GM12878 (cell line): ENCODE measurements at places on chromosomes 7 and 10.
A peak's percentile ranks its signal among the peaks of the same experiment; 100 is the strongest.

GRCh38 chr10:32942081-32942480 is 15.9 kb downstream of the ITGB1 start:
- DNase-seq: no peak

- peak; percentile 24 for DNase-seq
These were observed 207.2 kb upstream of the GPR26 start for GRCh38 chr10:123458933-123459332.

DNA sequence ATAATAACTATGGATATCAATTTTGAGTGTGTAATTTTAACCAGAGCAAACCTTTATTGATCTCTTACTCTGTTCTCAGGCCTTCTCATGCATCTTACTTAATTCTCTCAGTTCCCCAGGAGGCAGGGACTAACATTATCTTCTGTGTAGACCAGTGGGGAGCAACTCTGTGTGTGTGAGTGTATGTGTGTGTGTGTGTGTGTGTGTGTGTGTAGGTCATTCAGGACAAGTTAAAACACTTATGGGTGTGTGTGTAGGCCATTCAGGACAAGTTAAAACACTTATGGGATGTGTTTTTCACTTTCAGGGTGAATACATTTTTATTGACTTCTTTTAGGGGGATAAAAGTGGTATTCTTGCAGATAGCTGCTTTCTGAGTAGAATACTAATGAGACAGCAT is 145.0 kb downstream of the ADAM12 start:
- DNase-seq: no peak

GRCh38 chr7:159036916-159037605 is 107.6 kb downstream of the VIPR2 start:
- no peak for DNase-seq

- DNase-seq: no peak
These were observed 34.9 kb downstream of the TAX1BP1 start for GRCh38 chr7:27774717-27775328.

DNA sequence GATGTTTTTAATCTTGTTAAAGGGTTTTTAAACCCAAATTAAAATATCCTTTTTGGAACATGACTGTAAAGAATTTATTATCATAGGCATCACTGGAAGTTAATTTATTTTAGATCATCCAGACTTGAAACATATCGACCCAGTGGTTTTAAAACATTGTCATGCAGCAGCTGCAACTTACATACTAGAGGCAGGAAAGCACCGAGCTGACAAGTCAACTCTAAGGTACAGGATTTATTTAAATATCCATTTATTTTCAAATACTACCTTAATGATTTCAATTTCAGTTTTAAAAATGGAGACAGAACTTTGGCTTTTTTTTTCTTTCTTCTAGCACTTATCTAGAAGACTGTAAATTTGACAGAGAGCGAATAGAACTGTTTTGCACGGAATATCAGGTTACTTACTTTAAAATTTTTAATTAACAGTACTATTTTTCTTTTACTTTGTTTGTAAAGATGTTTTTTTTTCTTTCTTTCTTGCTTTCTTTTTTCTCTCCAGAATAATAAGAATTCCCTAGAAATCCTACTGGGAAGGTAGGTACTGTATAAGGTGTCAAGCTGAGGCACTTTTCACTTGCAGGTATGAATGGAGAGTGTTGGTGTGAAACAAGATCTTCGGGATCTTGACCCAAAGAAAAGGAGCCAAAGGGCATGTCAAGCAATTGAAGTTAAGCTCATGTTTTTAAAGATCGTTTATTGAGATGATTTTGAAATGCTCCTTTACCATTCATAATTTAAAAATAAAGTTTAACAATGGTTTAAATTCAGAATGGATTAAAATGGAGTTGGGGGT is 1.8 kb downstream of the COMMD3 start:
- DNase-seq: no peak

DNA sequence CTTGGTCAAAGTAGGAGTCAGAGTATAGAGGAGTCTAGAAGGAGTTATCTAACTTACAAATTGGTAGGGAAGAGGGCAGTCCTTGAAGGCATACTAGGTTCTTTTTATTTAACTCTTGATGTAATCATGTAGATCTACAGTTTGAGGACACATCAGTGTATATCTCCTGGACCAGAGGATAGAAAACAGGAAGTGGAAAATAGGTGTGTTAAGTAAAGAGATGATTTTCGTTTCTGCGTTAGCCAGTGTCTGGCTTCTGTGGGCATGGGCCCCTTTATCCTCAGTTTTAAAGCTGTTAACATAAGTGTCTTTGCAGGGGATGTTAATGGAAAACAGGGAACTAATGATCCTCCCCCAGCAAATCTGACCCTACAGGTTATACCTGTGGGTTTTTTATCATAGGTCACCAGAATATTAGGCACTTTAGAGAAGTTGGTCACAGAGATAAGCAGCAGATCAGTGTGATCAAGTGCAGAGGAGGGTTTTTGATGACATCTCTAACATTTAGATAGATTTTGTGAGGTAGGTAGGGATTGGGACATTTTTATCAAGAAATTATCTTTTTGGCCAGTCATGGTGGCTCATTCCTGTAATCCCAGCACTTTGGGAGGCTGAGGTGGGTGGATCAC is 58.6 kb upstream of the PRSS1 start:
- no peak for DNase-seq

- no peak for DNase-seq
These were observed 177.2 kb upstream of the PODXL start for GRCh38 chr7:131733604-131734003.

- no peak for DNase-seq
These were observed 537.6 kb downstream of the ARL4A start for GRCh38 chr7:13225068-13225467.

DNA sequence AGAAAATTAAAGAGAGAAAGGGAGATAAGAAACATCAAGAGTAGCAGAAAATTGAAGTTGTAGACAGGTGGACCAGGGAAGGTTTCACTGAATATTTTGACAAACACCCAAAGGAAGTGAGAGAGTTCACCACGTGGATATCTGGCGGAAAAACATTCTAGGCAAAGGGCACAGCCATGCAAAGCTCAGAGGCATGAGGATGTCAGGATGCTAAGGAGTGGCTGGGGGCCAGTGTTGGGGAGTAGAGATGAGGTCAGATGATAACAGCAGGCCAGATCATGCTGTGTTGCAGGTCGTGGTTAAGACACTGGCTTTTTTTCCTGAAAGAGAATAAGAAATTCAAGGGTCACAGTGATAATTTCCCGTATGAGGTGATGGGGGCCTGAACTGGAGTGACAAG is 181.9 kb downstream of the DGKI start:
- DNase-seq: no peak

- DNase-seq: no peak
These were observed 76.2 kb downstream of the GPR85 start for GRCh38 chr7:113010377-113010776.

DNA sequence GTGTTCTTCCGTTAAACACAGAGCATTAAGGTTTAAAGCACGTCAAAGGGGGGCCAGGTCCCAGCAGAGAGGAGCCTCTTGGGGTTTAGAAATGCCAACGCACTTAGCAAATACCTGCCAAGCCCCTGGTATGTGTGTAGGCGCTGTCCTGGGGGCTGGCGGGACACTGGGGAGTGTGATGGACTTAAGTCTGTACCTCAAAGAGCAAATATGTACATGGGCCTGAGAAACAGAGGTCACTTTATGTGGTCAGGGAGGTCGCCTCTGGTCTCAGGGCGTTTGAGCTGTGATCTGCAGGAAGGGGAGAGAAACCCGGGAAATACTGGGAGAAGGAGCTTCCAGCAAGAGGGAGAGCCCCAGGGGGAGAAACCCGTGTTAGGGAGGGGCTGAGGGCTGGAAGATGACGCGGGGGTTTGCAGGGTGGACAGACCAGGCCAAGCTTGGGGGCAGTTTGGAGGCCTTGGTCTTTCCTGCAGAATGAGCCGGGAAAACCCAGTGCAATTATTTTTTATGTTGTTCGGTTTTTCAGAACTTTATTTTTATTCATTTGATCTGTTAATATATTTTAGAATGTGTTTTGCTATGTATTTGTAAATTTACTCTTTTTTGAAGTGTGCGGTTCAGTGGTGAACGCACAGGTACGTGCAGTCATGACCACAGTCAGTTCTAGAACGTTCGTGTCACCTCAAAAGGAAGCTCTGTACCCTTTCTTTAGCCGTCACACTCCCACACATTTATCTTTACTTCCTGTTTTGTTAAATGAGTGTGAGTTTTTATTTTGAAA is 441.4 kb upstream of the FOXK1 start:
- DNase-seq: no peak

- DNase-seq: no peak
These were observed 30.6 kb downstream of the MYL10 start for GRCh38 chr7:101598422-101598985.

GRCh38 chr7:145624618-145625017 is 492.0 kb upstream of the CNTNAP2 start:
- no peak for DNase-seq

DNA sequence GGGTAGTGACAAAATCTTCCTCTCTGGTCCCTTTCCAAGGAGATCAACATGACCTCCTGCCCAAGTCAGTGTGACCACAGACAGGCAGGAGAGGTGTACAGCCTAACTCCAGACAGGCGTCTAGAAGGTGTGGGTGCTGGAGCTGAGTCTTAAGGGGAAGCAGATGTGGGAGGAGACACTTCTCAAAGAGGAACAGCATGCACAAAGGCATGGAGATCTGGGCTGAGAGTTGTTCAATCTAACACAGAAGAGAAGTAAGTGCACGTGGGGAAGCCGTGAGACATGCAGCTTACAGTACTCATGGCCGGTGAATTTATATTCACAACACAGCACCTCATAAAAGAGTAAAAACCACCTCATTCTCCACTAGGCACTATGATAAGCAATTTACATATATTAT is 23.8 kb upstream of the GSDME start:
- DNase-seq: no peak

DNA sequence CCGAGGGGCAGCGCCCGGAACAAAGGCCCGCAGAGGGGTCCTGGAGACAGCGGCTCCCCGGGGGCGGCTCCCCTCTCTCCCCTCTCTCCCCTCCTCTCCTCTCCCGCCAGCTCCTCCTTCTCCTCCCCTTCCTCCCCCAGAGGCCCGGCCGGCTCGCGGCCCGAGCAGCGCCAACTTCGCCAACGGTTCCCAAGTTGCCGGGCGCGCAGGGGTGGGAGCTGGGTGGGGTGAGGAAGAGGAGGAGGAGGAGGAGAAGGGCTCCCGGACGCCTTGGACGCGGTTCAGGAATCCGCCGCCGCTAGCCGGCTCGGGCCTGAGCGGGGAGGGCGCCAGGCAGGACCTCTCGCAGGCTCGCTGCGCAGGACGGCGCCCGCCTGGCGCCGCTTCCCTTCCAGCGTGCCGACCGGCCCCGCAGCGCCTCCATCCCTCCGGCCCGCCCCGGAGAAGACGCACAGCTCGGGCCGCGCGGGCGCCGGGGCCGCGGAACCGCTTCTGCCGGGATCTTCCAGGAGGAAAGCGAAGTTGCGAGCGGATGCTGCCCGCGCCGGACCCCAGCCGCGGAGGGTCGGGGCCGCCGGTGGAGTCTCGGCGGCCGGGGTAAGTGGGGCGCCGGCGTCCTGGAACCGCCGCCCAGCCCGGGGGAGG is at the start of gene CHST3:
Gene CHST3 (plus strand): TSS at position 298 of the 645 bp plus-strand sequence. CDS start 41,448 bp downstream, outside the sequence.
- no peak for DNase-seq

DNA sequence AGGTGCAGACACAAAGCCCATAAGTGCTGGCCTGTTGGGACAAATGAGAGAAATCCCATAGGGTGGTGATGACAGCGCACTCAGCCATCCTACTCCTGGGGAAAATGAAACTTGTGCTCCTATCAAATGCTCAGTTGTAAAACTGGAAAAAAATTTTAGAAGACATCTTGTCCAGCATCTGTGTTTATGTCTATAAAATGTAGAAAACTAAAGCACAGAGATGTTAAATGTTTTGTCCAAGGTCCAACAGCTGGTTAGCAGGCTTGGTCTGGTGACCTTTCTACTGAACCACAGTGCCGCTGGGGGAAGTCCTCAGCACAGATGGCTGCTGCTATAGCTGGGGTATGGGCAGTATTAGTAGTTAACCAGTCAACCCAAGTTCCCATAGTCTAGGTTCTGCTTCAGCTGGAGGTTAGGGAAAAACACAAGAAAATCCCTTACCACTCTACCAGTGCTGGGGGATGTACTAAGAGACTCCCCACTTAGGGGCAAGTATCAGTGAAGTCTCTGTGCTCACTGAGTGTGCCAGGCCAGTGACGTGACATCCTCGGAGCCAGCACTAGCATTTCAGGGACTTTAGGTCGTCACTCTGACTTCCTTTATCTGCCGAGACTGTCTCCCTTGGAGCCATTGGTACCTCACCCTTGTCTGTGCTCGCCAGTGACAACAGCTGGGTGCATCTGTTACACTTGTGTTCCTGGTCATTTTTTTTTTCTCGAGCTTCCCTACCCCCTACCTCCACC is 1.9 kb downstream of the TSPAN33 start:
- peak; percentile 88 for DNase-seq

DNA sequence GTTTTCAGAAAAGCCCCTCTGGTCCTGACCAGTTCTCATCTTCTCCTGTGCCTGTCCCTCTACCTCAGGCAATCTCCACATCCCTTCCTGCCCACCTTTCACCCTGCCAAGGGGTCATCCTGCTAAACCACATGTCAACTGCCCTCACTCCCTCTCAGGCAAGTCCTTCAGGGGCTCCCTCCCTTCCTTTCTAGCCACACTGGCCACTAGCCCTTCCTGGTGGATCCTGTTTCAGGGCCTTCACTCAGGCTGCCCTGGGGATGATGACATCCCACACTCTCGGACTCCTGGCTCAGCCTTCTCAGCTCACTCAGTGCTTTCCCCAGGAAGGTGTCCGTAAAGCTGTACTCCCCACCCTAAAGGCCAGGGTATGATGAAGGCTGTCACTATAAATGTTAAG is 13.4 kb downstream of the STEAP1B start:
- DNase-seq: no peak

- DNase-seq: no peak
These were observed 69.0 kb downstream of the TCF7L2 start for GRCh38 chr10:113019096-113019495.

DNA sequence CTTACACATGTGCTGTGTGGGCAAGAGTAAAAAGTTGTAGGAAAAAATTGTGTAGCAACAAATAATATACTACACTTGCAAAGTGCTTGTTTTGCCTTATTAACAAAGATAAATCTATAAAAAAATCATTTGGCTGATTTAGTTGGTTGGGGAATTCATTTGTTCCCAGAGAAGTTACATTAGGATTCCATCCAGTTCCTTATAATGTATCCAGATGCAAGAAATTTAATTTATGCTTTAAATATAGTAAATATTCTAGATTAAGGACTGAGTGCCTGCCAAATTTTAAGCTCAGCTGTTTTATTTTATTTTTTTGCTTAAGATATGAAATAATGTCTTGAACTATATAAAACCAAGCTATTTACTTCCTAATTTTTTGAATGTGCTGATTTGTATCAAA is 1169.9 kb downstream of the NXPH1 start:
- no peak for DNase-seq

- DNase-seq: no peak
These were observed 172.4 kb upstream of the ZMIZ1 start for GRCh38 chr10:78896159-78896928.

GRCh38 chr7:105760551-105761447 is 115.6 kb downstream of the ATXN7L1 start:
- no peak for DNase-seq

DNA sequence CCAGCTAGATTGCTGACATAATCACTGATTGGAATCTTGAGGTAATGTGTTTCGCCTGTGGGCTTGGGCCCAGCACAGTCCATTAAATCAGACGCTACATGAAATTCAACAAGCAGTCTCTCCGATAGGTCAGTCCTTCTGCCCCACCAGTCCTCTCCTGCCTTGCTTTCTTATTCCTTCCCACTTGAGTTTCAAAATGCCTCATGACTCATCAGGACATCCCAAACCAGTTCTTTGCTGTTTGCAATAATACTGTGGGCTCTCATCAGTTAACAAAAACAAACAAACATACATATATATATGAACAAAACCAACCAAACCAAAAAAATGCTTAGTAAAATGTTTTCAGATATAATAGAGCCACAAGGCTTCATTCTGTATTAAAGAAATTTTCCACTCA is 599.0 kb downstream of the SORCS1 start:
- DNase-seq: no peak

- DNase-seq: no peak
These were observed 265.9 kb upstream of the ZMIZ1 start for GRCh38 chr10:78802866-78803265.
